Activated T-cell treated with anti-CD3 and anti-CD28 coated beads, Interleukin-2, amount 50 U/mL, for 72 hours (primary cell): ENCODE measurements at places on chromosomes 7 and 10. TPM values are rescaled to one million over a fixed set of nuclear protein-coding genes. Genes with fewer than 3 reads are reported as not detected.

The TAC1 gene
- total RNA-seq = 3.0 TPM

The PAX4 gene
- total RNA-seq = not detected

The MPP7 gene
- total RNA-seq = 28.1 TPM

The CYP26C1 gene
- 0.05 TPM for total RNA-seq

The OR6V1 gene
- total RNA-seq = not detected

The C10orf90 gene
- not detected for total RNA-seq

The CUX1 gene
- 24.7 TPM for total RNA-seq

The ITGA8 gene
- total RNA-seq = not detected

The HPSE2 gene
- total RNA-seq = not detected

The MYPN gene
- total RNA-seq = not detected

The LRRD1 gene
- total RNA-seq = not detected

The PURB gene
- 27.1 TPM for total RNA-seq

The TLX1 gene
- total RNA-seq = not detected

The NEURL1 gene
- total RNA-seq = 2.5 TPM

The CFTR gene
- total RNA-seq = not detected

The DPCD gene
- 4.5 TPM for total RNA-seq

The ADAM12 gene
- 1.0 TPM for total RNA-seq

The NAT16 gene
- not detected for total RNA-seq

The CYP3A5 gene
- total RNA-seq = not detected

The AKR1D1 gene
- not detected for total RNA-seq

The EMX2 gene
- total RNA-seq = not detected

The PIP gene
- not detected for total RNA-seq

The GDF2 gene
- not detected for total RNA-seq

The TUBAL3 gene
- not detected for total RNA-seq

The TCF7L2 gene
- 6.1 TPM for total RNA-seq

The CFAP70 gene
- total RNA-seq = 0.95 TPM

The ZEB1 gene
- 52.5 TPM for total RNA-seq

The DLX6 gene
- total RNA-seq = not detected

The SYT15B gene
- not detected for total RNA-seq

The SUGCT gene
- total RNA-seq = 1.5 TPM

The MSMB gene
- total RNA-seq = not detected

The HOXA4 gene
- 0.79 TPM for total RNA-seq

The CFAP58 gene
- 0.72 TPM for total RNA-seq

The ZNF853 gene
- 4.0 TPM for total RNA-seq

The LIPJ gene
- total RNA-seq = not detected

The SCIN gene
- 0.10 TPM for total RNA-seq

The EGR2 gene
- 76.7 TPM for total RNA-seq

The KCNMA1 gene
- total RNA-seq = 0.55 TPM

The OR2A2 gene
- total RNA-seq = not detected

The NEBL gene
- total RNA-seq = 0.09 TPM

The PPP1R3A gene
- not detected for total RNA-seq

The ADAP1 gene
- 29.4 TPM for total RNA-seq

The LRMDA gene
- total RNA-seq = not detected

The NEUROG3 gene
- total RNA-seq = 0.39 TPM

The PRSS37 gene
- not detected for total RNA-seq
